Astrocyte (in vitro differentiated cells and primary cell): ENCODE measurements at places on chromosomes 12 and 14. TPM values are rescaled to one million over a fixed set of nuclear protein-coding genes. Genes with fewer than 3 reads are reported as not detected.

SLC25A21 gene
- total RNA-seq, result 1.5 and 2.8 TPM in 2 replicates

CDH24 gene
- 17.4 and 22.2 TPM in 2 replicates for total RNA-seq

C12orf50 gene
- total RNA-seq, result not detected in 2 replicates

PTPRB gene
- total RNA-seq, result 2.2 and 2.5 TPM in 2 replicates

SLC24A4 gene
- total RNA-seq, result not detected in 2 replicates

TRMT5 gene
- total RNA-seq, result 14.1 and 14.8 TPM in 2 replicates

PLCZ1 gene
- not detected in 2 replicates for total RNA-seq

P2RX7 gene
- total RNA-seq, result 0.07 TPM in 1 of 2 replicates, not detected in the other

TTC7B gene
- total RNA-seq, result 42.1 TPM in 2 replicates

PTPRR gene
- 1.3 and 1.4 TPM in 2 replicates for total RNA-seq

MYF5 gene
- not detected in 2 replicates for total RNA-seq

FOXG1 gene
- total RNA-seq, result 0.07 and 0.18 TPM in 2 replicates

SERPINA4 gene
- not detected in 2 replicates for total RNA-seq

TAS2R14 gene
- total RNA-seq, result 1.7 and 2.0 TPM in 2 replicates

SLC7A7 gene
- total RNA-seq, result 13.3 and 14.3 TPM in 2 replicates

OR4E2 gene
- not detected in 2 replicates for total RNA-seq

ITGA7 gene
- total RNA-seq, result 20.4 and 26.5 TPM in 2 replicates

CCDC197 gene
- total RNA-seq, result not detected in 2 replicates

- no peak for DNase-seq
Measured at GRCh38 chr12:113500782-113501311, 29.2 kb upstream of the LHX5 start.

- no peak for DNase-seq
Measured at GRCh38 chr14:22149058-22149457, 440.0 kb downstream of the DAD1 start.

DNA sequence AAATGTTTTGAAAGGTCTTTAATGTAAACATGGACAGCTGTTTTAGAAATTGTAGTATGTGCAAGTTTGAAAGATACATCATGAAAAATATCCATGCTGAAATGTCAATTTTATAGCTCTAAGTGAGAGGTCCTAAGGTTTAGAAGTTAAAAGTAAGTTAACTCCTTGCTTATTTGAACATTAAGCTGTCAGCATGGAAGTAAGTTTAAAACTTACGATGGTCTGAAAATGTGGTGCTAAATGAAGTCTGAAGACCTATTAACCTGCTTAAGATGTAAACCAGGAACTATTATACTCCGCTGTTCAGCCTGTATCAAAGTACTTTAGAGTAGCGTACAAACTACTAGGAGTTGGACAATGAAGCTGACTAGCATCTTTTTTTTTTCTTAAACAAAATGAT is 1082.4 kb downstream of the TMTC2 start:
- DNase-seq, result no peak

DNA sequence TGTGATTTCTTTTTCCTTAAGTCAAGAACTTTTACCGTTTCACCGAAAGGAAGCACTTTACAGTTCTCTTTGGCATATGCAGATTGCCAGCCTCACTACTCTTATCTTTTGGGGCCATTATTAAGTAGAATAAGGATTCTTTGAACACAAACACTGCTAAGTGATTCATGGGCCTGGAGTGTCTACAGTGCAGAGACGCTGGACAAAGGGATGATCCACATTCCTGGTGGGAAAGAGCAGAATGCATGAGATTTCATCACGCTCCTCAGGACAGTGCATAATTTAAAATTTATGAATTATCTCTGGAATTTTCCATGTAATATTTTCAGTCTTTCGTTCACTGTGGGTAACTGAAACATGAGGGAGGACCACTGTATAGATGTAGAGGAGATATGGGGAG is 90.2 kb downstream of the TTLL5 start:
- peak; percentile 68 for DNase-seq

- DNase-seq, result no peak
Measured at GRCh38 chr12:45305907-45306306, 90.0 kb downstream of the ANO6 start.

- no peak for DNase-seq
Measured at GRCh38 chr12:114701104-114701414, 17.1 kb upstream of the TBX3 start.

DNA sequence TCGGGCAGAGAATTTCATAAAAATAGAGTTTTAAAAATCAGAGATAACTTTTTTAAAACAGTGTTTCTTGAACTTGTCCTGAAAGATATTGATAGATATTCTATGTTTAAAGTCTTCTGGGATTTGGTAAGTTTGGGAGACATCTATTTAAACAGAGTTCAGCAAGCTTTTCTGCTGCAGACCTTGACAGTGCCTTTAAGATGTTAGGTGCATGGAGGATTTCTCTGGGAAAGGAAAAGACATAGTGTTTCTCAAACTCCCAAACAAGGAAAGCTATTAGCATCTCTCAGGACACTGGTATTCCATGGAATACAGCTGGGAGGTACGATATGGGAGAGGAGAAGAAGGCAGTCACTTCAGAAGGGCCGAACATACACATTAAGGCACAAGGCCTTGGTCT is 97.8 kb downstream of the RBM19 start:
- no peak for DNase-seq

- no peak for DNase-seq
Measured at GRCh38 chr12:5447320-5447719, 15.4 kb downstream of the NTF3 start.

DNA sequence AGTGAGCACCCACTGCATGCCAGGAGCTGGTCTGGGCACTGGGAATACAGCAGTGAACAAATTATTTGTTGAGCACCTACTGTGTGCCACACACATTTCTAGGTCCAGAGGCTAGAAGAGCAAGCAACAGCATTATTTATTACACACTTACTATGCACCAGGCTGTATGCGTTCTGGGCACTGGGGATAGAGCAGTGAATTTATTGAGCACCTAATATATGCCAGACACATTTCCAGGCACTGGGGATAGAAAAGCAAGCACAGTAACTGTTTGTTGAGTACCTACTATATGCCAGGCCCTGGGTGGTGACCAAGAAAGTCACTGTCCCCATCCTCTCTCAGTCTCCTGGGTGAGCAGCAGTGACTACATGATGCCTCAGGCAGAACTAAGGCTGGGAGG is 107.5 kb upstream of the NCOR2 start:
- no peak for DNase-seq

- DNase-seq, result no peak
Measured at GRCh38 chr12:65334521-65334920, 56.0 kb downstream of the MSRB3 start.

DNA sequence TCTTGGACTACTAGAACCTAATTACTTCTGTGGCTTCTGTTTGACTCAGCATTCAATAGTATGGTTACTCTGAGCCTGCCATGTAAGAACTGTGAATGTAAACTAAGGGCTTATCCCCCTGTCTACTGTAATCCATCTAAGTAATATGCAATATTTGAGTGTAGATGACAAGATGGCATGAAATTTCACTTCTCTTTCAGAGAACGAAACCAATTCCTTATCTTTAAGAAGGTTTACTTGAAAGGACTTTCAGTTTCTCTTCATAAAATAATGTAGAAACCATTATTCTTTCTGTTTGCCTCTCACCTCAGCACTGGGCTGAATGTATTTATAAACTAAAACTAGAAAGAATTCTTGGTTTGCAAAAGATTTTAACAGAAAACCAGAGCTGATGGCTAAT is 60.4 kb upstream of the ARID2 start:
- no peak for DNase-seq

DNA sequence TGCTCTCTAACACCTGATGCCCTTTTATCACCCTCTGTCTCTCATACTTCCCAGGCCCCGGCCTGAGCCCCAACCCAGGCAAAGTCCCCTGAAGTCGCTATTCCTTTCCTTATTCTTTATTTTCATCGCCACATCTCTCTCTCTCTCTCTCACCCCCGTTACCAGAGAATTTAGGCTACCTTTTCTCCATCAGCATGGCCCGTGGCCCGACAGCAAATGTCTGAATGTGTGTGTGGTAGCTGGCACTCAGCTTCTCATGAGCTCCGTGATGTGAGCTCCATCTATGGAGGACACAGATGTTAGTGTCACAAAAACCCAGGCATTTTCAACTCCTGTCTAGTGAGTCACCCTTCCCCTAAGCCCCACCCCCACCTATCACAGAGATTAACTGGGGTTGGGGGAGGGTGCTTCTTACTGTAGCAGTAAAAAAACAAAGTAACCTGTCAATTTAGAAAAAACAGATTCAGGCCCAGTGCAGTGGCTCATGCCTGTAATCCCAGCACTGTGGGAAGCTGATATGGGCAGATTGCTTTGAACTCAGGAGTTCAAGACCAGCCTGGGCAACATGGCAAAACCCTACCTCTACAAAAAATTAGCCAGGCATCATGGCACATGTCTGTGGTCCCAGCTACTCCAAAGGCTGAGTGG is 53.8 kb downstream of the VCPKMT start:
- DNase-seq, result peak; percentile 80

- DNase-seq, result no peak
Measured at GRCh38 chr12:67471810-67472209, 176.7 kb upstream of the DYRK2 start.

DNA sequence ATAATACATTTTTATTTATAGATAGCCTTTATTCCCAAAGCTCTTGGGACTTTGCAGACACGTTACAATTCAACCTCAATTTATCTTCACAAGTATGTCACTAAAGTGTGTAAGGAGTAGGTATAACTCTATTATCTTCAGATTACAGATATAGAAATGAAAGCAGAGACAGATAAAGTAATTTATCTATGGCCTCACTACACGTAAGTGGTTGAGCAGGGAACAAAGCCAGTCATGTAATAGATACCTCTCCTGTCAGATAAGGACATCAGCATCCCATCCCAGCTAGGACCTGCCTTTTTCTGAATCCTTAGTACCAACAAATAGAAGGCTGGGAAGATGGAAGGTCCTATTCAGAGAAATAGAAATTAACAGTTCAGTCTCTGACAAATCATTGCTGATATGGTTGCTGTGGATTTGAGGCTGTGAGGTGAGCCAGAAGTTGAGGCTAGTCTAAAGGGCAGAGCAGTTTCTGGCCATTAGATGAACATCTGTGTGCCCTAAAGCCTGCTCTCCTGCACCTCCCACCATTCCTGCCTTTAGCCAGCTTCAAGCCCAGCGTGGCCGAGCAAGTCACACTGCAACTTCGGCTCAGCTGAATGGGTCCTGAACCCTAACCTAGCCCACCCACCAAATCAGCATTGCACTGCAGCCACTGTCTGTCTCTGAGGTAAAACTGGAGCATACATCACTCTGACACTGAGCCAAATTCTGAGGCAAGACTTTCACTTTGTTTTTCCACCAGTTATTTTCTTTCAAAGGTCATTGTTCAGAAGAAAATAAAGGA is 71.1 kb upstream of the PLEKHA5 start:
- peak; percentile 8 for DNase-seq

DNA sequence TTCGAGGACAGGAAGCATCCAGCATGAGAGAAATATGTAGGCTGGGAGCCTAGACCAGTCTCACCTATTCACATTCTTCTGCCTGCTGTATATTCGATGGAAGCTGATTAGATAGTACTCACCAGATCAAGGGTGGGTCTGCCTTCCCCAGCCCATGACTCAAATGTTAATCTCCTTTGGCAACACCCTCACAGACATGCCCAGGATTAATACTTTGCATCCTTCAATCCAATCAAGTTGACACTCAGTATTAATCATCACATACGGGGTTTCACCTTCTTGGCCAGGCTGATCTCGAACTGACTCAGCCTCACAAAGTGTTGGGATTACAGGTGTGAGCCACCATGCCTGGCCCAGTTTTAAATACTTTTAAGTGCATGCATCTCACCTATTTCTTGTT is 30.5 kb upstream of the SLC10A1 start:
- no peak for DNase-seq

- DNase-seq, result no peak
Measured at GRCh38 chr14:69501423-69501838, 16.9 kb downstream of the PLEKHD1 start.

GRCh38 chr12:21678959-21679358 is 21.3 kb upstream of the LDHB start:
- DNase-seq, result no peak

DNA sequence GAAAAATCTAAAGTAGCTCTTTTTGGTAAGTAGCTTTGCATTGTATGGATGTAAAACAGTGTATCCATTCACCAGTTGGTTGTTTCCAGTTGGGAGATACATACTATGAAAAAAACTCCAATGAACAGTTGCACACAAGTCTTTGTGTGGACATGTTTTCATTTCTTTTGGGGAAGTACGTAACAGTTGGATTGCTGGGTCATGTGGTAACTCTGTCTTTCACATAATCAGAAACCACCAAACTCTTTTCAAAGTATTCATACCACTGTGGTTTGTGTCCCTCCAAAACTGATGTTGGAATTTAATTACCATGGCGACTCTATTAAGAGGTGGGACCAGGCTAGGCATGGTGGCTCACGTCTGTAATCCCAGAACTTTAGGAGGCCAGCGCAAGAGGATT is 58.9 kb upstream of the RESF1 start:
- no peak for DNase-seq

DNA sequence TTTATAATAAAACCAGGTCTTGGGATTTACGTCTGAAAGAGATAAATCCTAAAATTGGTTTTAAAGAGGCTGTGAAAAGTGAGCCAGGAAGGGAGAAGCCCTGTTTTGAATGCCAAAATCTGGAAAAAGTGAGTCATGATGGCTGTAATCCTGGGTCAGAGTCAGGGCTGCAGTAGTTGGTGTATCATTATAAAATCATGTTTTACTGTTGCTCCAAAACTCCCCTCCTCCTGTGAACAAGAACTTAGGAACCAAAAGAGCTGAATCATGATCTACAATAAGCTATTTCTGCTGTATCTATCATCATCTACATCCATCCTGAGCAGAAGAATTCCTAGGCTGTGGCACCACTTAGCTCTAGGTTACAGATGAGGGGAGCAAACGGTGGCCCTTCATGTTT is 79.3 kb downstream of the LMO3 start:
- peak; percentile 84 for DNase-seq

DNA sequence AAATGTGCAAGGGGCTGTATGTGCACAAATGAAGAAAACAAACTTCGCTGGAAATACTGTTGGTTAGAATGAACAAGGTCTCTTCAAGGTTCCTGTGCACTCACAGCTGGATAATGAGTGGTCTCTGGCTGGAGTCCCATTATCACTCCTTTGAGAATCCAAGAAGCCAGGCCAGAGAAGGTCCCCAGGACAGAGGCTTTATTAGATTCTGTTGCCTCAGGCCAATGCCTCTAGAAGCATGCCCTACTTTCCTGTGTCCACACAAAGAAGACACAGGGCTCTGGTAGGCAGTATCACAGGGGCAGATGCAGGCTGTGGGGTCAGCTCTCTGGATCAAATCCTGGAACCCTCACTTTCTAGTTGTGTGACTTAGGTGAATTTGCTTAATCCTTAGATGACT is 384.7 kb downstream of the GRIN2B start:
- no peak for DNase-seq

GRCh38 chr14:55188686-55189295 is 2.6 kb downstream of the DLGAP5 start:
- DNase-seq, result peak; percentile 33

- DNase-seq, result no peak
Measured at GRCh38 chr12:14970473-14970872, 2.4 kb upstream of the PDE6H start.

- DNase-seq, result no peak
Measured at GRCh38 chr12:5900533-5901205, 44.4 kb downstream of the ANO2 start.

GRCh38 chr14:99899578-99900178 is 106.5 kb downstream of the EML1 start:
- no peak for DNase-seq
